ENCODE measurements at places on chromosomes 12 and 14.

DNA sequence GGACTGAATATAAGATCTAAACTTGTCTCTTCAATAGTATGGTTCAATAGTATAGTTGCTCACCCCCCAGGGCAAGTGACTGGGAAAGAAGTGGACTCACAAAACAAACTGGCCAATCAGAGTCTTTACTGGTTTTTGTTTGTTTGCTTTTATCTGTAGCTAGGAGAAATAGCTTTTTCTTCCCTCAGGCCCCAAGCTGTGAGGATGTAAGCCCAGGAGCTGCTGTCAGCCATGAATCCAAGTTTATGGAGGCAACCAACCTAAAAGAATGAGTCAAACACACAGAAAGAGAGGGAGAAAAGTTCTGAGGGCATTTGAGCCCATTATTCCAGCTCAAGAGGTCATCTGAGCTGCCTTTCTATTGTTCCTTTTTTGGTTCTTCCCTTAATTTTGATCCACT lies 375.3 kb downstream of the BCAT1 start:
- no peak for DNase-seq

- no peak for DNase-seq
Observed at GRCh38 chr12:45425426-45425825, 209.5 kb downstream of the ANO6 start.

DNA sequence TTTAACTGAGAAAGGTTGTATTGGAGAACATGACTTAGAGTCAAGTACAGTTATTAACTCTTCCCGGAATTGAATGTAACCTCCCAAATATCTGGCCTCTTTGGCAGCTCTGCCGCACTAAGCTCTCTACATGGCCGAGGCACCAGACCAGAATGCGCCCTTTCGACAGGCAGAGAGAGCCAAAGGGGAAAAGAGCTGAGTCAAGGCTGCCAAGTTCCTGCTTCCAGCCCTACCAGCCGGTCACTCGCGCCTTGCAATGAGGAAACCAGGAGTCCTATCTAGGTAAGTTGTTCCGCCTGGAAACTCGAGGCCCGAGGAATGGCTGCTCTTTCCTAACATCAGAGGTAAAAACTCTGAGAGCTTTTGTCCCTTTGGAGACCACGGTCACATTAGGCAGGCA lies 172.2 kb downstream of the BRMS1L start:
- no peak for DNase-seq

GRCh38 chr14:60647081-60647836 lies 2.0 kb downstream of the SIX1 start:
- DNase-seq: no peak

- DNase-seq: no peak
Observed at GRCh38 chr14:75125617-75126016, 1.2 kb downstream of the NEK9 start.

- no peak for DNase-seq
Observed at GRCh38 chr14:35365130-35366055, 39.2 kb downstream of the NFKBIA start.

GRCh38 chr14:95265106-95266094 lies 54.3 kb downstream of the CLMN start:
- no peak for DNase-seq

GRCh38 chr14:78530078-78530477 lies 359.9 kb downstream of the NRXN3 start:
- no peak for DNase-seq

GRCh38 chr12:70719672-70720420 lies 82.6 kb upstream of the PTPRB start:
- no peak for DNase-seq

DNA sequence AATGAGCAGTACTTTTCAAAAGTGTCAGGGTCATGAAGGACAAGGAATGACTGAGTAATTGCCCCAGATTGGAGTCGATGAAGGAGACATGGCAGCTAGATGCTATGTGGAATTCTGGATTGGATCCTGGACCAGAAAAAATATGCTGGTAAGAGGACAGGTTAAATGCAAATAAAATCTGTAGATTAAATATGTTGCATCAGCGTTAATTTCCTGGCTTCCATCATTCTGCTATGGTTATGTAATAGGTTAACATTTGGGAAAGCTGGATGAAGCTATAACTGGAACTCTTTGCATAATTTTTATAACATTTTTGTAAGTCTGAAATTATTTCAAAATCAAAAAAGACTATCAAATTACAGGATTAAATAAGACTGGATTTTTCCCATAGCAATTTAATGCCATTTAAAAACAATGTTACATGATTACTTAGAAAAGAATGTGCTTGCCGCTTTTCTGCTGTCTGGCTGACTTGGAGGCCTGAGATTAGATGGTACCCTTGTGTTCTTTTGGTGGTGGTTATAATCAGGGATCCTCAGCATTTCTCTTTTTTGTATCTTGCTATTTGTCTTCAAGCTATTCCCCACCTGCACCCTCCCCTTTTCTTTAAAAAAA lies 65.1 kb downstream of the FBXW8 start:
- DNase-seq: no peak

- no peak for DNase-seq
Observed at GRCh38 chr12:68428211-68428610, 96.0 kb upstream of the MDM1 start.

GRCh38 chr14:55614304-55614703 lies 34.3 kb downstream of the KTN1 start:
- no peak for DNase-seq

- DNase-seq: no peak
Observed at GRCh38 chr14:90849787-90850444, 33.7 kb upstream of the TTC7B start.

GRCh38 chr12:50637870-50638481 lies 125.9 kb upstream of the ATF1 start:
- DNase-seq: no peak

DNA sequence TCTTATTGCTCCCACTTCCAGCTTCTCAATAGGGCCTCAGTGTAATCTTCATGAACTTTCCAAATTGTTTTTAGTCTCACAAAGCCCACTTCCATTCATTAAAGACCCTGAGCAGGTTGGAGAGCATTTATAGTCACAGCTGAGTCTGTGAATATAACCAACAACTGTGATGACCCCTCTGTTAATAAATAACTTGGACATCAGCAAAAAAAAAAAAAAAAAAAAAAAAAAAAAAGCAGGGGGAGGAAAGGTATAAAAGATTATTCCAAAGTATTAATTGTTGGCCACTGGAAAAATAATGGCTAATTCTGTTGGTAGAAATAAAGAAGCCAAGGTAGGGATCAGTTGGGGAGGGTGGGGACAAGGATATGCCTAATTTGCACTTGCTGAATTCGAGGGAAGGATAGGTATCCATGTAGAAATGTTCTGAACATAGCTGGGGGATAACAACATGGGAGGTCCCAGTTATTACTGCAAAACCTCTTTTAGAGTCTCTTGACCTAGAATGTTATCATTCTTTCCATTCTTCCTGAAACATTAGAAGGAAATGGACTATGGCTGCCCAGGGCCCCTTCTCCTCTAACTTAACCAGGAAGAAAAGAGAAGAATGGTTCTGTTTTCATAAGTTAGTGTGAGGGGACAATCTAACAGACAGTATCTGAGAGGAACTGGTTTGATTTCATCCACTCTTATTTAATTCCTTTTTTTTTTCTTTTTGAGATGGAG lies 56.5 kb downstream of the SAMD4A start:
- no peak for DNase-seq

GRCh38 chr14:72527591-72527990 lies 366.3 kb downstream of the DPF3 start:
- no peak for DNase-seq

- peak; percentile 91 for DNase-seq
Observed at GRCh38 chr12:103387385-103387784, 108.4 kb downstream of the C12orf42 start.

DNA sequence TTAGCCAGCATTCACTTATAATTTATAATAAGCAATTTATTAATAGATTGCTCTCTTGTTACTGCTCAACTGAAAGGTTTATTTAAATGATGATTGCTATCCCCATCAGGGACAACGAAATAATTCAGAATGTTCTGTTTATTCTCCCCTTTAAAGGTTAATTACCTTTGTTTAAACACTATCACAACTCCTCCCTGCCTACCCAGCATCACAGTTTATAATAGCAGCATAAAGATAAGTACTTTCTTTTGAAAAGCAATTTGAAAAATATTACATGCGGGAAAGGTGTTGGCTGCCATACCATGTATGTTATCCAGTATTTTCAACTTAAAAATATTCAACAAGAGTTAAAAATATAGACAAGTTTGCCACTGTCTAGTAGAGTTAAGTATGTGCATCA lies 30.6 kb downstream of the SCAF11 start:
- no peak for DNase-seq

DNA sequence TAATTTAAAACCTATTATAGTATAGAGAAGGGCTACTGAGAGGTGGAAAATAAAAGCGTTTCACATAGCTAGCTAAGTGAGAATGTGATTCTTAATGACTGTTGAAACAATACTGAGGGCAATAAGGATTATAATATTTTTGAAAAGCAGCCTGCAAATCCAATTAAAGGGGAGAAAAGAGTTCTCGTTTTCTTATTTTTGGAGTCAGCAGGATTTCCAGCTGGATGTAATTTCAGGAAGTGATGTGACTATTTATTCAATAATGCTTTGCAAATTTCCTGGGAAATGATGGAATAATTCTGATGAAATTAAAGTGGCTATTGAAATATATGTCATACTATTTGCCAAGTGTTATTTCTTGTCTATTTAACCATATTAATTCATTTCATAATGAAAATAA lies 279.1 kb downstream of the AEBP2 start:
- no peak for DNase-seq

DNA sequence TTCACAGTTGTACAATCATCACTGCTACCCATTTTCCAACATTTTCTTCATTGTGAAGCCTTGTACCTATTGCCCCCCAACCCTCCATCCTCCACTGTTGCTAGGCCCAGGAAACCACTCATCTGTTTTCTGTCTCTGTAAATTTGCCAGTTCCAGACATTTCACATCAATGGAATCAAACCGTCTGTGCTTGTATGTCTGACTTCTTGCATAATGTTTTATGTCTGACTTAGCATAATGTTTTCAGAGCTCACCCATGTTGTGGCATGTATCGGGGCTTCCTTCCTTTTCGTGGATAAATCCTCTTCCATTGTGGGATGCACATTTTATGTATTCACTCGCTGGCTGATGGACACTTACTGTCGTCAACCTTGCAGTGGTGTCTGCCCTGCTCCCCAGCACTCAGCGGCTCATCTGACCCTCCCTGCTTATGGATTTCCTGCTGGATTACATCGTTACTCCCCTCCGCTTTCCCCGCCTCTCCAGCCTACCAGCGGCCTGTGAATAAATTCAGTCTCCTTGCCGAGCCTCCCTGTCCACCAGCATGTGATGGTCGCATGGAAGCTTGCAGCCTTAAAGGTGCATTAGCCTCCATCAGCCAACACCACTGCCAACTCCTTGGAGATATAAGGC lies 727.6 kb upstream of the TMEM132C start:
- no peak for DNase-seq

DNA sequence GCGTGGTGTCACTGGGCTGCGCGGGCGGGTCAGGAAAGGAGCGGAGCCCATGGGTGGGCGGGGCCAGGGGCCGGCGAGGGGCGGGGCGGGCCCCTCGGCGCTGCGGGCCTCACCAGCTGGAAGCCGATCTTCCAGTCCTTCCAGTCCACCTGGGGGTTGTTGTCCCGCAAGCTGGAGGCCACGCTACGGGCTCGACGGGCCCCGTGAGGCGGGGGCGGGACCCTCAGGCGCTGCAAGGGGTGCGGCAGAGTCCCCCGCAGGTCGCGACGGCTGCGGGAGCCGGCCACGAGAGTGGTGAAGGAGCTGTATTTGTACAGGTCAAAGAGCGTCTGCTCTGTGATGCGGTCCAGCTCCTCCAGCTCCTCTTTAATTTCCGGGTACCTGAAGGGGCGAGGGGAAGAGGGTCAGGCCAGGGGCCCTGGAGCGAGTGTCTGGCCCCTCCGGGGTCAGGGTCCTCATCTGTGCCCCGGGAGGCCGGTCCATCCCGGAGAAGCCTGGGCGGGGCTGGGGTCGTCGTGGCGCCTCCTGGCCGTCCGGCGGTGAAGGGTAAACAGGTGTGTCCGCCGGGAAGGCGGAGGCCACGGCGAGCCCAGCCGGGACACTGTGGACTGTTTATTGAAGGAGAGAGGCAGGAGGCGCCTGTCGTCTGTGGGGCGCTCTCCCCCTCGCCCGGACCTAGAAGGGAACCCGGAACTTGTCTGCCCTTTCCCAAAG lies 11.9 kb downstream of the SCNN1A start:
- no peak for DNase-seq

GRCh38 chr14:54256156-54256555 lies 140.7 kb upstream of the CDKN3 start:
- DNase-seq: no peak

DNA sequence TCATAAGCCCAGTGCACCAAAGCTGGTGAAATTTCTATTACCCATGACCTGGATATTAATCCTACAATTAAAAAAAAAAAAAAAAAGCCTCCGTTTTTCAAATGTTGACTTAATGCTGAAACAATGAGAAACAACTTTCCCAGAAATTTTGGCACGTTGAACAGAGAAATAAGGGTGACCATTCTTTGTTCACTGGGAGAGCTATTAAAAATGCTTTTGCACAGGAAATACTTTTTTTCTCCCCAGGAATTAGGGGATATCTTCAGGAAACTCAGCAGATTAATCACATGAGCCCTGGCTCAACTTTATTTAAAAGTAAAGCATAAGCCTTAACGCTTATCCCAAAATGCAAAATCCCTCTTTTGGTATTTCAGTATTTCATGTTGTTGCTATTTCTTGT lies 54.8 kb upstream of the FLRT2 start:
- DNase-seq: no peak

- DNase-seq: no peak
Observed at GRCh38 chr12:27622436-27623195, 73.6 kb upstream of the REP15 start.

DNA sequence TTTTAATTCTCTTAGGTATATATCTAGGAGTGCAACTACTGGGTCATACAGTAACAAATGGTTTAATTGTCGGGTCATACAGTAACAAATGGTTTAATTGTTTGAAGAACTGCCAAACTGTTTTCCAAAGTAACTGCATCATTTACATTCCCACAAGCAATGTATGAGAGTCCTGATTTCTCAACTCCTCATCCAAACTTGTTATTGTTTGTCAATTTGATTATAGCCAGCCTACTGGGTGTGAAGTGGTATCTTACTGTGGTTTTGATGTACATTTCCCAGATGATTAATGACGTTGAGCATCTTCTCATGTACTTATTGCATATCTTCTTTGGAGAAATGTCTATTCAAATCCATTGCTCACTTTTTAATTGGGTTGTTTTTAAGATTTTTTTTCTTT lies 67.6 kb upstream of the CFL2 start:
- no peak for DNase-seq

GRCh38 chr12:93680006-93680405 lies 2.8 kb downstream of the CRADD start:
- no peak for DNase-seq

- DNase-seq: no peak
Observed at GRCh38 chr12:54000116-54001114, at the start of gene HOXC9. TSS of gene HOXC9 (plus strand) at chr12:54000161. CDS start at chr12:54000189, 28 bp downstream.

GRCh38 chr12:108833757-108834472 lies 23.5 kb downstream of the SSH1 start:
- DNase-seq: no peak

- DNase-seq: no peak
Observed at GRCh38 chr12:82517027-82517426, 158.7 kb downstream of the METTL25 start.

Data from NCI-H187 (cell line).